ENCODE measurements at places on chromosomes 5 and 9.

GRCh38 chr5:94693043-94693822 lies 74.8 kb downstream of the SLF1 start:
- DNase-seq: no peak

DNA sequence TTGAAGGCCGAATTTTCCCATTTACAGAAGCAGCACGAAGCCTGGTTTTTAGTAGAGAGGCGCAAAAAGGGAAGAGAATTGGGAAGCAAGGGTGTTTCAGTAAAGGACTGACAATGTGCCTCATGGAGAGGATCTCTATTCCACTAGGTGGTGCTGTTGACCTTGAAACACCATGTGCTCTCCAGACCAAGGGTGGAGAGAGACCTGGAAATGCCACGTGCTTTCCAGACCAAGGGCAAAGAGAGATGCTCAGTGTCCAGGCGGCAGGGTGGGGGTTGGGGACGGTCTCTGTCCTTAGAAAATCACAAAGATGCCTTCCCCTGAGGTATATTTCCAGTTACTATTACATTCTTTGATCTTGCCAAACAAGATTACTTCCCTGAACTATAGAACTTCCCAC lies 425.3 kb downstream of the CSNK1G3 start:
- DNase-seq: no peak

- no peak for DNase-seq
Observed at GRCh38 chr5:143775258-143775657, 36.7 kb upstream of the HMHB1 start.

DNA sequence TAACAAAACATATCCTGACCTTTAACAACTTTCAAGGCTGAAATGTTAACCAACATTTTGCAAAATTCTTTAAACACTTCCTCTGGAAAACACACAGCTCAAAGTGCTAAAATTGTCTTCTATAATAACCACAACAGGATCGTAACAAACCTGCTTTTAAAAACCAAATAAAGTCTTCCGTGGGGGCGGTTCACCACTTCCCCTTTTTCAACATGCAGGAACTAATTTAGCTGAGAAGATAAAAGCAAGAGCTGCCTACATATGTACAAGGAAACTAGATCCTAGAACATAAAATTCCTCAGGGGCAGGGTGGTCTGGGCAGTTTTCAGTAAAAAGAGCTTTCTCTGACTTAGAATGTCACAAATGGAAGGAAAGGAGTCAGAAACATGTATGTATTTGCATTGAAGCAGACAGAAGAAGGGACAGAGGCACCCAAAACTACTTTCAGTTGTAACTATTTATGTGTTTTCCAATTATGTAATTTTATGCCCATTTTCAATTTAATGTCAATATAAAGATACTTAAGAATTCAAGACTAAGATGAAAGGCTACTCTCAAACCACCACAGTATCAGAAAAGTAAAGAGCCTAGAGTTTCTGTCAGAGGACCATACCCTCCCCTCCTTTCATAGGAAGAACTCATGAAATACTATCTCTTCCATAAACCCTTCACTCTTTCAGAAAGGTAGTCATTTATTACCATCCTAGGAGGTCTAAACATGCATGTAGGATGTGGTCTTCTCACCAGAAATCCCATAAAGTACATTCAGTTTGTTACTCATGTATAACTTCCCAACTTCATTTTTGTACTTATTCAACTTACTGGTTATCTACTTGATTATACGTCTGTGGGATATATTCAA lies 185.9 kb upstream of the RASA1 start:
- DNase-seq: no peak

DNA sequence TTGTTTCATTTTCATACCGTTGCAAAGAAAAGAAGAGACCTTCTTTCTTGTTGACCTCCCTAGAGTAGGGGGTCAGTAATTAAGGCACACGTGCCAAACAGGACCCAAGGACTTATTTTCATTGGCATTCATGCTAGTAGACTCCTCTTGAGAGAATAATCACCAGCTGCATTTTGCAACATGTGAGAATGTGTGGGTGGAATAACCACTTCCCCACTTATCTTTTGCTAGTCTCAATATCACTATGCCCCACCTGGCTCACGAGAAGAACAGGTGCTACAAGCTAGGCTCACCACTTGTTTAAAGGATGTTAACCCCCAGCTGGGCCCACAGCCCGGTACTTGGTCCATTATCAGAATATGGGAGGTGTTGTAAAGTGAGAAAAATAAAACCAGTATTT lies 460.7 kb upstream of the MEF2C start:
- no peak for DNase-seq

DNA sequence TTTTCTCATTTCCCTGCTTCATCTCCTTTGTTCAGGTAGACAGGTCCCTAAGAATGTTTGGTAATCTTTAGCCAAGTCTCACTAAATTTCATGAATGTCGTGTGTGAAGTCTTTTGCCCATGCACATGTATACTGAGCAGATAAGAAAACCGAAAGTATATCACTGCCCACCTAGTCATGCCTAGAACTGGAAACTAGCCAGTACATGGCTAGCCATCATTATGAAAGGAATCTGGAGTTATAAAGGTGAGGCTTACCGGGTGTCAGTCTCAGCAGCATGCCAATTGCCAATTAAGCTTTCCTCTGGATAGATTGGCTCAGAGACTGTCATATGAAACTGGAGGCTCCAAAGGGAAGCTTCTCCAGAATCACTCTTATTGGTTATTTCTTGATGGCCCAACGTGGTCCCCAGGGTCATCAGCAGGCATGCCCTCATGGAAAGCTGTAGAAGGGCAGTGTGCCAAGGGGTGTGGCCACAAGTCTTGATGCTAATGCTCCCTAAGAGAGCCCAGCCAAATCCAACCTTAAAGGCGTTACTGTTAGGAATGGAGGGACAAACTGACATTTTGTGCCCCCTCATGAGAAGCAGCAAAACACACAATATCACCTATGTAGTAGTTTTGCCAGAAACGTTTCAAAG lies 307.3 kb upstream of the PIK3R1 start:
- no peak for DNase-seq

GRCh38 chr5:98414938-98415337 lies 358.5 kb upstream of the RGMB start:
- DNase-seq: no peak

DNA sequence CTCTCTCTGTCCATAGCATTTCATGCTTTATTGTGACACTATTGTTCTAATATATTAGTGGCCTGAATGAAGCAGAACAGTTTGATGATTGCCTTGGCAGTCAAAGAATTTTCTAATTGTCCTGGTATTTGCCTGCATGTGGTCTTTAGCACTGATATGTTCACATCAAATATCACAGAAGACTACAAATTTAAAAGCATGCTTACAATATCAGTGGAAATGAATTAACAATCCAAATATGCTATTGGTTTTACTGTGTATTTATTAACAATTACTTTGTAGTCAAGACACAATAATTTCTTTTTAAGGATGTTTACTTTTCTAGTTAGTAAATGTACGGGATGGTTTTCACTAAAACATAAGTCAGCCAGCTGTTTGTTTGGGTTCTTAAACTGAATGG lies 18.3 kb downstream of the EFNA5 start:
- no peak for DNase-seq

DNA sequence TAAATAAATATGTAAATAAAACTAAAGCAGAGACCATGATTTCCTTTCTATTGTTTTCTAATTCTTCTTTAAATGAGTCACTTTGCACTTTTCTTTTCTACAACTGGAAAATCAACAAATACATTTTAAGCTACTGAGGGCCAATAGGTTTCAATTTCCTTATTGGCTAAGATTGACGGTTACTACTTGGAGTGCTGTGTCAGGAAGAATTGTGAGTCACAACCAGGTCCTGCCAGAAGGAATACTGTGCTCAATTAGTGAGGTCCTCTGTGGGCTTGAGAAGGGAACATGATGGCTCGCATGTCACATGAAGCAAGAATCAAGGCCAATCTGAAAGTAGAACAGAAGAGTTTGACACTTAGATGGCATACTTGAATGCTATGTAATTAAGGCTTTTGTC lies 110.8 kb downstream of the HMHB1 start:
- no peak for DNase-seq

DNA sequence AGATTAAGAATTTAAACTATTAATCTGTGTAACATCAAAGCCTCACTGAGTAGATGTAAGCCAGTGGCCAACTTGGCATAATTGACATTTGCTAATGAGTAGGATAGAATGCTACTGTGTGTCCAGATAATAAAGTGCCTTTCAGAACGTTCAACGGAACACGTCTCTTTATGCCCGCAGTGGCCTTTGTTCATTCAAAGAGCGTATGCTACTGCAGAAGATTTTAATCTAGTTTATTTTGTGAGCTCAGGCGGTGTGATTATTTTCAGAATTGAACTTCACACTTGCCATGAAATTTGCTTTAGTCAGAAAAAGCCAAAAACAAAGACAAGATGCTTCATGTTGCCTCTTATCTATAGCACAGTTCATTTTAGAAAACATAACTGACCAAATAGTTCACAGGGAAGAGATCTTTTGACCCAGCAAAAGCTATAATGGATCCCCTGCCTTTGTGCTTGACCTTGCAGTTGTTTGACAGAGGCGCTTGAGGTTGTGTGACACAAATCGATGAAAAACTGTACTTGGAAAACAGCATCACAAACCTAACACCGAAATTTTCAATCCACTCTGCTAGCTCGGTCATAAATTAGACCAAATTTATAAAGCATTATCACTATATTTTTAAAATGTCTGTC lies 530.9 kb upstream of the TYRP1 start:
- no peak for DNase-seq

DNA sequence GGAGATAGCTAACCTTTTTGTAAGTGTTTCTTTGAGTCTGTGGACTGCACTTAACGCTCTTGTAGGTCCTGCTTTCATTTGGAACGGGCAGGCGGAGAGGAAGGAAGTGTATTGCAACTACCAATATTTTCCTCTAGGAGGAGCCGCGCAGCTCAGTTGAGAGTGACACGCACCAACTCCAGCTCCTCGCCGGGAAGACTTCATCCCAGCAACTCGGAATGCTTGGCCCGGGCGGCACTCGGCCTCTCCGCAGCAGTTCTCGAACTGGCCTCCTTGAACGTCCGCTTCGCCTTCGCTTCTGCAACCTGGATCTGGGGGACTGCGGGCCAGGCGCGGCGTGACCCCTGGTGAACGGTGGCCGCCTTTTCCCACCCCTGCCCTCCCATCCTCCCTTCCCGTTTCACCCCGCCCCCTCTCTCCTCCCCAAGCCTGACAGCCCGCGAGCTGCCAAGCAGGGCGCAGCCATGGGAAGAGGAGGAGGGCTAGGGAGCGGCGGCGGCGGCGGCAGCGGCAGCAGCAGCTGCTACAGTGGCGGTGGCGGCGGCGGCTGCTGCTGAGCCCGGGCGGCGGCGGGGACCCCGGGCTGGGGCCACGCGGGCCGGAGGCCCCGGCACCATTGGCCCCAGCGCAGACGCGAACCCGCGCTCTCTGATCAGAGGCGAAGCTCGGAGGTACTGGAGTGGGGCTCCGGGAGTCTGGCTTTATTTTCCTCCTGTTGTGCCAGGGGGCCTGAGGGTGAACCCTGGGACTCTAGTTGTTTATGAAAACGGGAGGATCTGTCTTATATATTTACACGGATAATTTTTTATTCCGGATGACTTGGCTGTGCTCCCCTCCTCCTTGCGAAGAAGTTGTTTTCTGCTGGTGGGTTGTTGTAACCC lies at the start of gene GHR:
Gene GHR, plus strand, starts transcription at position 155 of the 881 bp plus-strand sequence. CDS start 142,436 bp downstream, outside the sequence.
- DNase-seq: peak; percentile 75

- DNase-seq: peak; percentile 59
Observed at GRCh38 chr5:82312373-82312856, 34.3 kb upstream of the RPS23 start.

GRCh38 chr9:2863831-2864230 lies 19.9 kb upstream of the PUM3 start:
- no peak for DNase-seq

DNA sequence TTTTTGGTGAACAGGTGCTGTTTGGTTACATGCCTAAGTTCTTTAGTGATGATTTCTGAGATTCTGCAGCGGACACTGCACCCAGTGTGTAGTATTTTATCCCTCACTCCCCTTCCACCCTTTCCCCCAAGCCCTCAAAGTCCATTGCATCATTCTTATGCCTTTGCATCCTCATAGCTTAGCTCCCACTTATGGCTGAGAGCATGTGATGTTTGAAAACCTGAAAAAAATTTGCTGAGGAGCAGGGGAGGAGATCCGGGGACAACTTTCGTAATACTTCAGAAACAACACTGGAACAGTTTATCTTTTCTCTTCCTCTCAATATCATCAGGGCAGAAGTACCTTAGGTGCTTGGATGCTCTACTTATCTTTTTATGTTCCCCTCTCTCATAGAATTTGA lies 226.4 kb downstream of the ADAMTS6 start:
- no peak for DNase-seq

DNA sequence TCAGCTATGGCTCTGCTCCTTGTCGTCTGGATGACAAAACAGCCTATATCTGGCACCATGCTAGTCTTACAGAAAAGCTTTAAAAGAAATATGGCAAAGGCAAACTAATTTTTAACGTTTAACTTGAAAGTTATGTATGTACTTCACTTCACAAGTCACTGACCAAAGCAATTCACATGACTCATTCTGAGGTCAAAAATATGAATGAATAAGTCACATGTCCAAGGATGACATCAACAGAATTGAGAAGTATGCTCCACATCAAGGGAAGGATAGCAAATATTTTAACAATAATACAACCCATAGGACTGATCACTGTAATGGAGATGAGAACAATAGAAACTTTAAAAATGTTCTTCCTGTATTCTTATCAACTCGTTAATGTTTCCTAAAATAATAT lies 1072.6 kb upstream of the NUDT12 start:
- DNase-seq: no peak

DNA sequence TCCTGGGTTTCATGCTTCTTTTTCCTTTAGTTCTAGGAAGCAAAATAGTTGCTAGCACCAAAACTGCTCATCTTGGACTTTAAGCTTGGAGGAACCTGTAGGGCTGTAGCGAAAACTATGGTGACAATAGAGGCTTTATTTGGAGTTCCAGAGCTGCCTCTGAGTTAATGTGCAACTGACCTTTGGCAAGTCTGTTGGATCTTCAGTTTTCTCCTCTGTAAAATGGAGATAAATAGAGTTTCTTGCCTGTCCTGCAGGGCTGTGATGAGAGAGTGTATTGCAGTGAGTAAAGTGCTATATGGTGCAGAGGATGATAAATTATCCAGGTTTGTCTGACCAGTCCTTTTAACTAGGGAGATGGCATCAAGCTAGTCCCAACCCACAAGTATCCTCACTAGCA lies 417.0 kb downstream of the MAN2A1 start:
- DNase-seq: no peak

- no peak for DNase-seq
Observed at GRCh38 chr9:73595036-73595545, 443.4 kb downstream of the ANXA1 start.

DNA sequence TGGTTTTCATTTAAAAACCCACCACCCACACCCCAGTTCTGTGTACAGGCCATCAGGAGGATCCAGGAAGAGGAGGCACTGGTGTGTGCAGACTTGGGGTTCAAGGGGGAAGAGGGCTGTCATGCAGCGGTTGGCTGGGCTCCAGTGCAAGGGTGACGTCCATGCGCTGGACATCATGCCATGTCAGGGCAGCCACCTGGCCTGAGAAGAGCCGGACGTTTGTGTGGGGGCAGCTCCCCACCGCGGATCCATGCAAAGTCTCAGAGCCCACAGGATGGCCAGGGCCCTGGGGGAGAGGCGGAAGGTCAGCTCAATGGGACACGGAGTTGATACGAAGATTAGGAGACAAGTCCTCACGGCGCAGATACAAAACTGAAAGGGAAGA lies 11.1 kb downstream of the BRD9 start:
- no peak for DNase-seq
